Activated CD4-positive, CD25-positive, alpha-beta regulatory T cell (primary cell): ENCODE measurements at places on chromosomes 7 and 10.

DNA sequence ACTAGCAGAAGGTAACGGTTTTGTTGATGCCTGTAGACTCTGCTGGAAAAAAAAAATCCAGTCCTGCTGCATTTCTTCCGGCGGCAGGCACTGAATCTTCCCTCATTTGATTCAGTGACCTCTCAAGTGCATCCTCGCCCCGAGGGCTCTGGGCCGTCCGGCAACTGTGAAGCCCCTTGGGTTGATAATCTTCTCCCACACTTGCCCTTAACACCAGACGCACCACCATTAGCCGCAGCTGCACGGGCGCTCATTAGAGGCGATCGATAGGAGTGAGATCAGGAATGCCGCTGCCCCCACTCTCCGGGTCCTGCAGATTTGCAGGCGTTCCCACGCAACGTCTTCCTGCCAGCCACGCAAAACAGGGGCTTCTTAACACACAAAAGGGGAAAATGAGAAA is 200.0 kb upstream of the MKI67 start:
- DNase-seq = no peak

DNA sequence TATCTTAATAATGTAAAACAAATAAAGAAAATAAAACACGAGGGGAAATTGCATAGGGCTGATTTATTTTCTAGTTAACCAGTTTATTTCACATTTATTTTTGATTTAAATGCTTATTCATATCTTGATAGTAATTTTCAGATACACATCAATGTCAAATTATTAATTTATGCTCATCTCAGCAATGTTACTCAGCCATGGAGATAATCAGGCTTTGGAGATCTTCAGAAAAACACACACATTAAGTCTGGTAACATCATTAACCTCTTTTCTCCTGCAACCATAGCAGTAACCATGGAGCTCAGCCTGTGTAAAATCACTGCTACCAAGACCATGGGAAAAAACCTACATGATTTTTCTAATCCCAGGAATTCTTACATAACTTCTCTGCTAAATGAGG is 31.9 kb upstream of the TBX20 start:
- DNase-seq = no peak

GRCh38 chr7:16840094-16840493 is 35.3 kb upstream of the AGR2 start:
- no peak for DNase-seq

- DNase-seq = no peak
Observed at GRCh38 chr10:124232686-124233545, 139.5 kb upstream of the CHST15 start.

DNA sequence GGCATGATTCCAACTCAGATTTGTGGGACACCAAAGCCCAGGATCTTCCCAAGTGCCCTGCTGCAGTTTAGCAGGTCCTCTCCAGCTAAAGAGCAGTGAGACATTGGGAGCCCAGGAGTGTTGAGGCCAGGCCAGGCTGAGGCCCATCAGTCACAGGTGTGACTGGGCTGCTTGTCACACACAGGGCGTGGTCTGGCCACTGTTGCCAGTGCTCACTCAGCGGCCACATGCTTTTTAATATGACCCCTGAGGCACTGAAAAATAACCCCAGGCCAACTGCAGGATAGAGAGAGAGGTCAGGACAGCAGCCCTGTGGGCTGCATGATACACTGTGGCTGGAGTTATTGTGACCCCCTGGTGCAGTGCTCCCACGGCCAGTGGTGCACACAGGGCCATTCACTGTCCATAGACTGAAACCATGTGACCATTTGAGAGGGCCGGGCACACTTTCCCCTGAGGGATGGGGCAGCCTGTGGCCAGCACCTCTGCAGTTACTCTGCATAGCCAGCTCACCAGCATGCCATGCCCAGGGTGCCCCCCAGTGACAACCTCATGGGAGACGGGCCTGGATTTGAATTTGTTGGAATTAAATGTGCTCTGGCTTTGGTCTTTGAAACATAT is 4.2 kb downstream of the GDF2 start:
- DNase-seq = no peak
